ENCODE measurements at places on chromosomes 3 and 15. TPM values are rescaled to one million over a fixed set of nuclear protein-coding genes. Genes with fewer than 3 reads are reported as not detected.

- peak; percentile 64 for DNase-seq
Observed at GRCh38 chr3:194730365-194730764, 44.7 kb downstream of the FAM43A start.

DNA sequence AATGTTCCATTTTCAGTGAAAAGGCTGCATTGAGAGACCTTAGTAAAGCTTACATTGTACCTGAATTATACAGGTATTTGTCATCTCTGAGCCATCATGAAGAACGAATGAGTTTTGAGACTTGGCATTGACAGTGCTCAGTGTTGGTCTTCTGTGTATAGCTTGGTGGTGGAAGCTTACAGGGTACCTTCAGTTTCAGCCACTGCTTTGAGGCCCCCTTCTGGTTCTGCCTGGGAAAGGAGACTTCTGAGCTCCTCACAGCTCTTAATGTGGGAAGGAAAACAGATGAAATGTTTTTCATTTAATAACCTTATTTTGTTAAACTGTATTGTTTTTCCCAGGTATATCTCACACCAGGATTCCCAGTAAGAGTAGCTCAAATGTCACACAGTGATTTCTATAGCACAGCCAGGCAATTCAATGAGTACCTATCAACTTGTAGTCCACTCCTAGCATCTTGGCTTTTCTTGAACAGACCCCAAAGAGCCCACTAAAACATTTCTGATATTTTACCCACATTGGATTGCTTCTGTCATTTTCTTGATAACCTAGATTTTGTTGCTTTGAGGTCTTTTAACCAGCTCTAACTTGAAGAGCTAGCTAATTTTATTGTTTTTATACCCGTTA, 5.6 kb downstream of the SERPINI1 start:
- peak; percentile 74 for DNase-seq

CYP1A2 gene
- total RNA-seq = not detected

DNA sequence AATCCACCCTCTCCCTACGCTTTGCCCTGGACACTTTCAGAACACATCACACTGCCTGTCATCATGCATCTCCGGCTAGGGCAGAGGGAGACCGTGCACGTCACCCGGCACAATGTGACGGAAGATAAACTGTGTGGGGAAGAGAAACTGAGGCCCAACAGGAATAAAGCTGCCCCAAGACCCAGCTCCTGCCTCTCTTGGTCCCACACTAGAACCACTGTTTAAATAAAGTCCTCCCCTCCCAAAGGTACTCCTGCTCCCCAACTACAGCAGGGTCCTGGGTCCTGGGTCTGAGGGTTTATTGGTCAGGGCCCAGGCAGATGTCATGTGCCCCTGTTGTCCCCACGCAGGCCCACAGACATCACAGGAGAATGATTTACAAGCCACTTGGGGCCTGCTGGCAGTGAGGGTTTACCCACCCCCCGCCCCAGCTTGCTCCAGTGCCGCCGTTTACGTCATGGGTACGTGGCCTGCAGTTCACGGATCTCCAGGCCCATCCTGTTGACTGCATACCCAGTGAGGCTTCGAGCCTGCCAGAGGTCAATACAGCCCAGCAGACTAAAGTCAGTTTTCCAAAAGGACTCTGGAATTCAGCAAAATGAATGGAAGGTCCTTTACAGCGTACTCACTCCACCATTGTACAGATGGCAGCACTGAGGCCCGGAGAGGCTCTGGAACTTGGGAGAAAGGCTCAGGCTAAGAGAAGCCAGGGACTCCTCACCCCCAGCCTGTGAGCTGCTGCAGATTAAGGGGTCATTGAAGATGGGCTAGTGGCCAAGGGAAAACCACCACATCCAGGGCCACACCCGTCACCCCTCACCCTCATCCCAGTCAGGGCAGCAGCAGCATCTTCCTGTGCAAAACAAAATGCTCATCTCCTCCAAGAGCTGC, 23.2 kb downstream of the ALS2CL start:
- no peak for DNase-seq

- no peak for DNase-seq
Observed at GRCh38 chr3:197406266-197406665, 107.9 kb upstream of the DLG1 start.

GRCh38 chr15:80777826-80778620, 1.1 kb upstream of the CEMIP start:
- DNase-seq = no peak

- no peak for DNase-seq
Observed at GRCh38 chr3:109330405-109330804, 6.9 kb downstream of the DPPA4 start.

GRCh38 chr3:38662544-38662943, 13.1 kb upstream of the SCN5A start:
- DNase-seq = peak; percentile 16

XCR1 gene
- not detected for total RNA-seq

- no peak for DNase-seq
Observed at GRCh38 chr3:128740621-128741020, 14.6 kb downstream of the RAB7A start.

BNC1 gene
- total RNA-seq = not detected

DNA sequence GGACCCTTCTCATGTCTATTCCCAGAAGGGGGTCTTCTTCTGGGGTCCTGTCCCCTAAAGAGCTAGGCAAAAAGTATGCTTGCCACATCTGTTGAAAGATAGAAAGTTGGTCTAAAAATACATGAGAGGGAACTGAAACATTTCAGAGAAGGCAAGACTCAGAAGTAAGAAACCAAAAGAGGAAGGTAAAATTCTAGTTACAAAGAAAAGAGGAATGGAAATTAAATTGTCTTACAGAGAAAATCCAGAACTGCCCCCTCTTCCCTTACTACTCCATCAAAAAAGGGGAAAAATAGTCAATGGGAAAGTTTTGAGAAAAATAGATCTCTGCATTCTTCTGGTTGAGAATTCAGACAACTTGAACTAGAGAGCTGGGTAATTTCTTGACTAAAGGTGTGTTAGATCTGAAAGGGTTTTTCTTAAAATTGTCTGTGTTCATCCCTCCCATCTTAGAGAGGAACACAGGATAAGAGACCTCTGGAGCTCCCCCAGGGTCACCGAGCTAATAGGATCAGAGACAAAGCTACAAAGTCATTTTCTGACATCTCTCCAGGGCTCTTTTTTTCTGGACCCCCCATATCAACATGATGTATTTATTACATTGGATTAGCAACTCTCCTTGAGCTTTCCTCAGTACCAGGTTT, 32.3 kb upstream of the CCR2 start:
- no peak for DNase-seq

GRCh38 chr15:89575656-89576416, 567 bp downstream of the TICRR start:
- DNase-seq = no peak

GRCh38 chr15:85825118-85825517, 30.4 kb upstream of the KLHL25 start:
- DNase-seq = peak; percentile 35

- DNase-seq = no peak
Observed at GRCh38 chr3:52721002-52721729, 15.3 kb downstream of the SPCS1 start.

- no peak for DNase-seq
Observed at GRCh38 chr3:63051920-63052319, 176.7 kb upstream of the CADPS start.

REC114 gene
- not detected for total RNA-seq

ADGRG7 gene
- 0.08 TPM for total RNA-seq

TRIM42 gene
- total RNA-seq = not detected

COLQ gene
- total RNA-seq = not detected

- no peak for DNase-seq
Observed at GRCh38 chr3:31086698-31087097, 192.2 kb upstream of the GADL1 start.

CPNE9 gene
- total RNA-seq = not detected

CGNL1 gene
- total RNA-seq = 0.36 TPM

DNA sequence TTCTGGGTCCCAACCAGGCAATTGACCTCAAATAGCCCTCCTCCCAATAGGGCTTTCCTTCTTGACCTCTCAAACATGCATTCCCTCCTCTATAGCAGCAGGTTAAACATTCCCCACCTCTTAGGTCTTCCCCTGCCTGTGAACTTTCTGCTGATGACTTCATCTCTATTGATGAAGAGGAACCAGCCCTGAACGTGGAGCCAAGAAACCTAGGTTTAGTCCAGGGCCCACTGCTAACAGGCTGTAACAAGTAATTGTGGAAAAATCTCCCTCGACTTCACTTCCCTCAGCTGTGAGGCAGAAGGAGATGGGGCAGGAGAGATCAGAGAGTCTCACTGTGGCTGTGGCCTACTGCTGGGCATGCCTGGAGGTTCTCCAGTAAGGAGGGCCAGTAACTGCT, 24.7 kb downstream of the ILDR1 start:
- DNase-seq = no peak

GRCh38 chr3:98824256-98824655, 61.1 kb downstream of the ST3GAL6 start:
- no peak for DNase-seq

- no peak for DNase-seq
Observed at GRCh38 chr15:99149366-99149765, 44.5 kb downstream of the SYNM start.

GRCh38 chr15:92377083-92377789, 16.4 kb upstream of the ST8SIA2 start:
- no peak for DNase-seq

- no peak for DNase-seq
Observed at GRCh38 chr15:77493324-77493907, 72.7 kb downstream of the HMG20A start.

DNA sequence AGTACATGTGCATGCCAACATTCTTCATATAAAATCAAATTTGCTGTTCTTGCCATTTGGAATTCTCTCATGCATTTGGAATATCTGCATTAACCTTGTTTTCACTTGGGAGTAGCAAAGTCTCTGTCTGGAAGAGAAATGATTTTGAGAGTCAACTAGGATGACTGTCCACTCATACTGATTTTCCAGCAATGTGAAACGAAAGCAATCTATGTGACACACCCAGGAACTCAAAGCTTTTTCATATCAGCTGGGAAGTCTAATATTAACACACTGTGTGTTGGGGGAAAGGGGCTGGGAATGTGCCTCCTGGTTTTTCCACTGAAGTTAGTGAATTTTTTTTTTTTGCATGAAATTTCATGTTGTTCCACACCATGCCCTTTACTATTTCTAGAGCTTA, 124.9 kb downstream of the DUT start:
- DNase-seq = no peak

GRCh38 chr3:22627993-22628499, 575.1 kb upstream of the UBE2E2 start:
- no peak for DNase-seq

DNA sequence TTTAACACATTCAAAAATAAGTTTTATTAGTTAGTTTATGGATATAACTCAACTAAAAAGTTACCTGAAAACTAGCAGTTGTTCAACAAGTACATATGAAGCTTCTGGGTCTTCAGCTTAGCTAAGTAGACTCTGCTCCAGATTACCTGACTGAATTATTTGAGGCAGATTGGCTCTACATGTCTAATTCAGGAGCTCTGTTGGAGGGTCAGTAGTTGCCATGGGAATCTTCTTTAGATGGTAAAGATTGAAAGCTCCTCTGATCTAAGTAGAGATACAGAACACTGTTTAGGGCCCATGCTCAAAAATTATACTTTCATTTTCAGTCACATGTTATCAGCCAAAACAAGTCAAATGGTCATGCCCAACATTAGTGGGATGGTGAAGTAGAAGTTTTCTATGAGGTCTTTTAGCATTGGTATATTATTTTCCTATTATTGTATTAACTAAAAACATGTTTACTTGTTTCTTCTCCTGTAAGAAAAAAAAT, 1476.9 kb downstream of the OTOL1 start:
- no peak for DNase-seq

MORC1 gene
- total RNA-seq = not detected

GRCh38 chr3:73499787-73500186, 125.0 kb downstream of the PDZRN3 start:
- DNase-seq = no peak

GRCh38 chr3:2810723-2811122, 299.5 kb downstream of the IL5RA start:
- no peak for DNase-seq

DNA sequence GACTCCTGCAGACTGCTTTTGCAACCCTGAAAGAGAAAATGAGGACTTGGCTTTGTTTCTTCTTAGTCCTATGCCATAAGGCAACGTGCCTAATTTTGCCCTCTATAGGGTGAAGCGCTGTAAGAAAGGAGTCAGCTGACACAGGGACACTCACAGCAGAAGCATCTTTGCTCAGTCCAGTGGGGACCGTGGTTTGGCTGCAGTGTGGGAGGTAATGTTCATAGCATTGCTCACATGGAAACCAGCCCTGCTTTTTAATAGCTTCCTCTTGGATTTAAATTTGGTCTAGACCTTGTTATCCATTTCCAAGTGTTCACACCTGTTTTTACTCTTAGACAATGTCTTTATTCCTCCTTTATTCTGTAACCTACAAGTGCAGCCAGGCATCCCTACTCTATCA, 1032.1 kb downstream of the NTRK3 start:
- no peak for DNase-seq

- no peak for DNase-seq
Observed at GRCh38 chr3:75321060-75321459, 343.1 kb upstream of the FRG2C start.

GRCh38 chr3:49081429-49081828, 12.4 kb downstream of the QRICH1 start:
- no peak for DNase-seq

GRCh38 chr15:58551764-58552504, 120.1 kb downstream of the LIPC start:
- DNase-seq = no peak

DNA sequence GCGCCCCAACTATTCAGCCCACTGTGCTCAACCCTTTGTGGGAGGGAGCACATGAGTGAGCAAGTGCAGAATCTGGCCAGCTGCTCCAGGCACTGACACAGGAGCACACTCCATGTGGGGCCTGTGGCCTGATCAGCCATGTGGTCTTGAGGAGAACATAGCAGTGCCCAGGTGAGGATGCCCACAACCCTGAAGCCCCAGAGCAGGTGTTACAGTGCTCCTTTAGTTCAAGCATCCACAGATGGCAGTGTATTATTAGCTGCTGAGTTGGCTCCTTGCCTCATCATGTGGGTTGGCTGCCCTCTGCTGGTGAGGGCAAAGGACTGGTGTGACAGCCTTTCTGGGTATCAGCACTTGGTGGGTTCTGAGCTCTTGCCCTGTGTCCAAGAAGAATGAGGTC, 1588.2 kb downstream of the SI start:
- DNase-seq = peak; percentile 82

DNA sequence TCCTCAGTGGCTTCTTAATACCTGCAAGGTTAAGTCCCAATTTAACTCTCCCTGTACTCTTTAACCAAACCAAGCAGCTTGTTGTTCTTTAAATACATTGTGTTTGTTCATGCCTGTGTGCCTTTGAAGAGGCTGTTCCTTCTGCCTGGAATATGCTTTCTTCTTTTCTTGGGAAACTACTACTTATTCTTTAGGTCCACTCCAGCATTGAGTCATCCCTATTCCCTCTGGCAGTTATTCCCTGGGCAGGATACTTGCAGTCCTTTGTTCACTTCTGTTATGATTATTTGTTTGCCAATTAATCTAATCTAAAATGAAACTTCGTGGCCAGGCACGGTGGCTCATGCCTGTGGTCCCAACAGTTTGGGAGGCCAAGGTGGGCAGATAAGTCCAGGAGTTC, 139.3 kb downstream of the ZNF609 start:
- no peak for DNase-seq

SPATA12 gene
- total RNA-seq = 0.05 TPM

All from HT-29 (cell line).